RWPE1 (cell line): ENCODE measurements at places on chromosomes 2 and 18.

DNA sequence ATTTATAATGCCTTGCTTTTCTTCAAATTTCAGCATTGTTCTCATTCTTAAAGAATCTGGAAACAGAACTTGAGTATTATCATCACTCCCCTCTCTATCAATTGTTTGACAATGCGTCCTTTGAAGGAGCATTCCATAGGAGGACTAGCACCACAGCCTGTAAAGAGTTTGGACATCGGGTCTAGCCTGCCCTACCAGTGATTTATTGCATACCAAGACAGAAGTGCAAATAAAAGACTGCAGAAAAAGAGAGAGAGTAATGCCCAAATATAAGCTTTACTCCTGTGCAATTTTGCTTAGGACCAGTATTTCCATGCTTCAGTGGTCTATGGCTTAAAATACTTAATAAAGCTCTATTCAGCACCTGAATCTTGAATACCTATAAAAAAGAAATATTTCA, 55.4 kb upstream of the MAP2 start:
- no peak for DNase-seq

GRCh38 chr2:231854616-231855125, 68.4 kb downstream of the COPS7B start:
- no peak for DNase-seq

DNA sequence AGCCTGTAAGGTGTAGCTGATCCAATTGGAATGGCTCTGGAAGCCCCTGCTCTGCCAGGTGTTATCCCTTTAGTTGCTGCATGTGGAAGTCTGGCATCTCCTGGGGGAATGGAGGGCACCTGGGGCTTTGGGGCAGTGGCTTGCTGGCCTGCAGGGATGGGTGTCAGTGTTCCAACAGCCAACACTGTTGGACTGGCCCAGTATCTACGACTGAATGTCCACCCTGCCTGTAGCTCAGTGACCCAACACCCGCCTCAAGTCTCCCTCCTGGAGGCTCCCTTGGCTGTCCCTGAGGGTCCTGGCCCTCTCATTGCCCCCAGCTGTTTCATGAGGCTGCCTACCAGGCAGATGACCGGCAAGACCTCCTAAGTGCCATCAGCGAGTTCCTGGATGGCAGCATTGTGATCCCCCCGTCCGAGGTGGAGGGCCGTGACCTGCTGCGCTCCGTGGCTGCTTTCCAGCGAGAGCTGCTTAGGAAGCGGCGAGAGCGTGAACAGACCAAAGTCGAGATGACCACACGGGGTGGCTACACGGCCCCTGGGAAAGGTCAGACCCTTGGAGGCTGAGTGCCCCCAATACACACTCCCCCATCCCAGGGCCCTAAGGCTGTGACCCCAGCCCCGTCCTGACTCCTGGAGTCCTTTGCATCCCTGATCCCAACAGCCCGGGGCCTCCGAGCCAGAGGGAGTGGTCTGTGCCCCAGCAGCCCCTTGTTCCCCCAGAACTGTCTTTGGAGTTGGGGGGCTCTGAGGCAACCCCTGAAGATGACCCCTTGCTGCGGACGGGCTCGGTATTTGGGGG, 7.7 kb downstream of the SLC4A3 start:
- DNase-seq = no peak

GRCh38 chr2:128308284-128308731, 10.4 kb downstream of the HS6ST1 start:
- DNase-seq = no peak

- DNase-seq = no peak
Observed at GRCh38 chr18:43680096-43680495, 402.8 kb upstream of the SYT4 start.

DNA sequence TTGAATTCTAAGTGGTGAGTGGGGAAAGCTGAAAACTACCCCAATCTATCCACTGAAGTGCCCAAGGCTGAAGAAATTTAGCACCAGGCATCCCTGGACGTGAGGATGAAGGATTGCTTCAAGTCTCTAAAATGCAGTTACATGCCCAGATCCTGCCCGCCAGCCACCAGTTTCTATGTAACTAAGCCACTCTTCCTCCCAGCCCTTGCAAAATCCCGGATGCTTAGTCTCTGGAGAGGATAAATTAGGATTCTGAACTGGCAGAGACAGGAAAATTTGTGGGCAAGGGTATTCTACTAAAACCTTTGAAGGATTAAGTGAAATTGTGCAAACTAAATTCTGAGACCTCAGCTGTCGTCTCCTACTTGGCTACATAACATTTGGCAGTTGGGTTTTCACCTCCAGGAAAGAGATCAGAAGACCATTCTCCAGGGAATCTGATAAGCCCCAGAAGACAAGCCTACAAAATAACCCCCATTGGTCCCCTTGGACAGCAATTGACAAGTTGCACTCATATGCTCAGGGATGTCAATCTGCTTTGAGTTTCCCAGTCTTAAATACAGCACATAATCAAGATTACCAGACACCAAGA, 93.9 kb upstream of the CD226 start:
- no peak for DNase-seq

- peak; percentile 23 for DNase-seq
Observed at GRCh38 chr2:207230261-207231105, 64.7 kb upstream of the KLF7 start.

- no peak for DNase-seq
Observed at GRCh38 chr18:48304906-48305693, 104.1 kb downstream of the ZBTB7C start.
